ENCODE measurements at places on chromosomes 5 and 9. TPM values are rescaled to one million over a fixed set of nuclear protein-coding genes. Genes with fewer than 3 reads are reported as not detected.
A peak's percentile ranks its signal among the peaks of the same experiment; 100 is the strongest.

DNA sequence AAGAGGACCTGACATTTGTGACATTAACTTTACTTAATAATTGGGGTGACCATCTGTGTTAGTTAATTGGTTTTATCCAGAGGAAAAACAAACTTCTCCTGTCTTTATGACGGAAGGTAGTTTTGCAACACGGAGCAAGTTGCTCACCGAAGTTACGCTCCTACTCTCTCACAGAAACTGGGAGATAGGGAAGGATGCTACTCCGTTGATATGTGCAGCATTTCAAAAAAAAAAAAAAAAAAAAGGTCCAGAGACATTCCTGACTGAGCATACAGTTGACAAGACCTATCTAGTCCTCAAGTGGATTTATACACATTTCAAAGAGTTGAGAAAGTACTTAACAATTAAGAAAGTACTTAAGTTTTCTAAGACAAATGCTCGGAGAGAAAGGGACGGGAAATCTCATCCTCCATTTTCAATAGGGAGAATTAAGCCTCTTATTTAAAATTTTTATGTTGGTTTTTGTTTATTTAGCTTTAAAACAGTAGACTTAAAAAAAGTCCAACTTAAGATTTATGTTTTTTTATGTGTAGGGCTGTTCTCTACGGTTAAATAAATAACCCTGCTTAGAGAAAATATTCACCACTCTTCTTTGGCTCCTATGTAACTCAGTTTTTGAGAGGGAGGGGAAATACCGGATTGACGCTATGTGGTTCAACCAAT lies 455 bp upstream of the FER start:
- no peak for DNase-seq
- H3K36me3 ChIP-seq, result no peaks in the 10 kb centered on the region
- peak overlapping the region; percentile 85 for H3K4me3 ChIP-seq
- peaks cover 3% of the 10 kb centered on the region for H3K27me3 ChIP-seq

DNA sequence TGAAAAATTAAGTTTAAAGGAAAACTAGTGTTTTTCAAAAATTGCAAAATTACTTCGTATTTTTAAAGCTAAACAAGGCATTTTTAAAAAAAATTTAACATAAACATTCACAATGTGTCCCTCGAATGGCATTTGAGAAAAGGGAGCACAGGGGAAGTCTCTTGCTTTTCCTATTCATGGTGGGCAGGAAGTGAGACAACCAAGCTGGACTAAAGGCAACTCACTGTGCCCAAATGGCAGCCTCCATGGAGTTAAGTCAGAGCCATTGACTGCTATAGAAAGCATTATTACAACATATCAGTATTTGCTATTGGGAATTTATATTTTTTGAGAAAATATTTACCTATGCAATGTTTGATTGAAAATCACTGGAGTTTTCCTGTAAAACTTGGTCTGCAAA lies 8.3 kb downstream of the HNRNPH1 start:
- no peak for DNase-seq
- H3K27ac ChIP-seq, result no peak overlapping the region
- no peaks in the 10 kb centered on the region for H3K27me3 ChIP-seq
- H3K36me3 ChIP-seq, result peaks cover 83% of the 10 kb centered on the region
- no peak overlapping the region for H3K4me3 ChIP-seq

GRCh38 chr9:112371060-112371459 lies 8.8 kb upstream of the HSDL2 start:
- H3K36me3 ChIP-seq, result no peaks in the 10 kb centered on the region
- H3K27ac ChIP-seq, result no peak overlapping the region
- no peaks in the 10 kb centered on the region for H3K27me3 ChIP-seq
- no peak for DNase-seq

- H3K27ac ChIP-seq, result peak overlapping the region; percentile 65
- H3K36me3 ChIP-seq, result peaks cover 14% of the 10 kb centered on the region
- H3K4me1 ChIP-seq, result peaks cover 25% of the 10 kb centered on the region
- no peak overlapping the region for H3K4me3 ChIP-seq
- H3K27me3 ChIP-seq, result no peaks in the 10 kb centered on the region
Measured at GRCh38 chr5:134965271-134965825, 2.4 kb upstream of the CATSPER3 start.

GRCh38 chr5:78647838-78648358 lies 674 bp downstream of the LHFPL2 start:
- DNase-seq, result no peak
- peaks cover 43% of the 10 kb centered on the region for H3K27me3 ChIP-seq

GRCh38 chr5:169805527-169805934 lies 168.5 kb downstream of the DOCK2 start:
- peak; percentile 81 for DNase-seq
- peak overlapping the region; percentile 95 for H3K27ac ChIP-seq
- H3K27me3 ChIP-seq, result no peaks in the 10 kb centered on the region
- H3K4me1 ChIP-seq, result peaks cover 48% of the 10 kb centered on the region
- H3K4me3 ChIP-seq, result peak overlapping the region; percentile 47

- no peaks in the 10 kb centered on the region for H3K36me3 ChIP-seq
- H3K4me3 ChIP-seq, result peak overlapping the region; percentile 76
- H3K4me1 ChIP-seq, result peaks cover 18% of the 10 kb centered on the region
- H3K27ac ChIP-seq, result no peak overlapping the region
Measured at GRCh38 chr5:88883836-88884607, 1.0 kb upstream of the MEF2C start.

DNA sequence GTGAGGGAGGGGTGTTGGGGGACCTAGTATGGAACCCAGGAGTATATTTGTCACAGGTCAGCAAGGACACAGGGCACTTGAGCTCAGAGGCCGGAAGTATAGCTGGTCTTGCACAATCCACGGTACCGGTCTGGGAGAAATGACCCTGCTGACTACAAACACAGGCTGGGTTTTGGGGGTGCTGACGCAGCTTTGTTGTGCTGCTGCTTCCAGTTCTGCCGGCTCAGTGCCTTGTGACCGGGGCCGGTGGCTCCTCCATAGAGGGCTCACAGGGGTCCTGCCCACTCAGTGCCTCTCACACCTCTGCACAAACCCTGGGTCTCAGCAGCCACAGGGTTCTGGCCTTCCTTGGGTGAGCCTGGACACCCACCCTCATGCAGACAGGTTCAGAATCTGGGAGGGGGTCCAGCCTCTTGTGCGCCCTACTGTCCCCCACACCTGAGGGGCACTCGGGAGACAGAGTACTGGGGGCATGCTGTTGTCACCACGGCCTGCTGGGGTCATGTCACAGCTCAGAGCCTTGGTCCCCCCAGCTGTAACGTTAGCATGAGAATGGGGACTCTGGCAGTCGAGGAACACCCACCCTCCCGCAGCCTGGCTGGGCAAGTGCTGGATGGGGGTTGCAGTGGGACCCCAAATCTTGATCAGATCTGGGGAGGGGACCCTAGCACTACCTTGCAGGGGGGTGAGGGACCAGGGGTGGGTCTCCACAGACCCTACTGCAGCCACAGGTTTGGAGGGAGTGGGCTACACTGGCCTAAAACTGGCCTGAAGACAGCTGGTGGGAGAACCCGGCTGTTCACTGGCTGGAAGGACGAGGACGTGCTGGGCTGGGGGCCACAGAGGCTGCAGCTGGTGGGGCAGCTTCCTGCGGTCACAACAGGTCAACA lies 17.7 kb downstream of the NINJ1 start:
- H3K4me3 ChIP-seq, result no peak overlapping the region
- peaks cover 20% of the 10 kb centered on the region for H3K4me1 ChIP-seq
- no peaks in the 10 kb centered on the region for H3K27me3 ChIP-seq
- peaks cover 11% of the 10 kb centered on the region for H3K36me3 ChIP-seq

DNA sequence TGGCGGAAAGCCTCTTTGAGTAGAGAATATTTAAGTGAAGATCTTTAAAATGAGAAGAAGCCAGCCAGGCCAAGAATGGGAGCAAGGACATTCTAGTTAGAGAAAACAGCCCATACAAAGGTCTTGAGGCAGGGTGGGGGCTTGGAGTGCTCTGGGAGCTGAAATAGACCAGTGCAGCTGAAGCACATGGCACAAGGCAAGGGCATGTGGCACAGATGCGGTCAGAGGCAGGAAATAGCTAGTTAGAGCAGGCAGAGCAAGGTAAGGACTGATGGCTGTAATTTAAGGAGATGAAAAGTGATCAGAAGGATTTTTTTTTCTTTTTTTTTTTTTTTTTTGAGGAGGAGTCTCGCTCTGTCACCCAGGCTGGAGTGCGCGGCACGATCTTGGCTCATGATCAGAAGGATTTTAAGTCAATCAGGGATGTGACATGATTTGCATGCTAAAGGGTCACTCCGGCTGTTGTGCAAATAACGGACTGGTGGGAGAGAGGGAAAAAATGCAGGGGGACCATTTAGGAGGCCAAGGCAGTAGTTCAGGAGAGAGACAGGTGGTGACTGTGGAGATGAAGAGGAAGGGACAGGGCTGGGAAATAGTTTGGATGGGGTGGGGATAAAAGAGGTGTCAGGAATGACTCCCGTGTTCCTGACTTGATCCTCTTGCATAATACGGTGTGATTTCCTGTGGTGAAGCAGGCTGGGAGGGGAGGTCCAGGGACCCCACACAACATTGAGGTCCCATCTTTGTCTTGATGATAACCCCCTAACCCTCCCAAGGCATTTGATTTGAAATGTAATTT lies 207.6 kb downstream of the HSPA4 start:
- H3K27me3 ChIP-seq, result no peaks in the 10 kb centered on the region
- no peaks in the 10 kb centered on the region for H3K36me3 ChIP-seq
- DNase-seq, result peak; percentile 30
- H3K4me1 ChIP-seq, result peaks cover 13% of the 10 kb centered on the region

- no peak overlapping the region for H3K27ac ChIP-seq
- no peak for DNase-seq
- no peak overlapping the region for H3K4me3 ChIP-seq
- H3K4me1 ChIP-seq, result peaks cover 9% of the 10 kb centered on the region
Measured at GRCh38 chr5:65043843-65044359, 275.2 kb downstream of the CWC27 start.

GRCh38 chr5:106755066-106755465 lies 915.7 kb downstream of the EFNA5 start:
- no peaks in the 10 kb centered on the region for H3K4me1 ChIP-seq
- H3K27ac ChIP-seq, result no peak overlapping the region
- H3K4me3 ChIP-seq, result no peak overlapping the region
- no peaks in the 10 kb centered on the region for H3K36me3 ChIP-seq
- H3K27me3 ChIP-seq, result no peaks in the 10 kb centered on the region

GRCh38 chr9:105435453-105435852 lies 12.4 kb upstream of the FSD1L start:
- H3K36me3 ChIP-seq, result no peaks in the 10 kb centered on the region
- H3K27me3 ChIP-seq, result no peaks in the 10 kb centered on the region
- no peak overlapping the region for H3K27ac ChIP-seq

DNA sequence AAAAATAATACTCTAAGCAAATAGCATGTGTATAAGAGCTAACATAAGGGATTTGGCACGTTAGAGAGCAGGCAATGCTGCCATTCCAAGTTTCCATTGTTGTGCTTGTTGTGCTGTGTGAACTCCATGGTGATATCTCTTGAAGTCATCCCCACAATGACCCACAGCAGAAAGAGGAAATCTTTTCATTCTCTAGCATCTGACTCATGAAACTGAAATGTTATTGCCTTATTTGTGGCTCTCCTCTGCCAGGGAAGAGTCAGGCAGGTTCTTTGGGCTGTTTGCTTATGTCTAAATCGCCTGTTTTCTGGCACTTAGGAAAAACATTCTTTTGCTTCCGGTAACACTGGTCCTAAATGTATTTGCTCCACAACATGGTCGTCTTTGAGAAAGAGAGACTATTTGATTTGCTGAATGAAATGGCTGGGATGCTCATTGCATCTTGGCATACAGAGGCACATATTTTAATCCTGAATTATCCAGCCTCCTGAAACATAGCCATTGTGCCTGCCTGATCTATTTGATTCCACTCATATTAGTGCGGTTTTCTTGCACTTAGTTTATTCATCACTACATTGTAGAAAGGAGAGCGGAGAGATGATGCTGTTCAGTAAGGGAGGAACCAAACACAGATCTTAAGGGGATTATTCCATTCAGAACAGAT lies 188.8 kb downstream of the CSNK1G3 start:
- H3K36me3 ChIP-seq, result no peaks in the 10 kb centered on the region
- DNase-seq, result no peak
- H3K4me3 ChIP-seq, result no peak overlapping the region
- no peak overlapping the region for H3K27ac ChIP-seq

Gene CDC25C
- 14.6 TPM for total RNA-seq

Gene CD274
- 13.7 TPM for total RNA-seq

Measured in activated CD8-positive, alpha-beta T cell treated with anti-CD3 and anti-CD28 coated beads for 36 hours (primary cell).